Neuronal stem cell (in vitro differentiated cells): ENCODE measurements at places on chromosomes 6 and 20.

DNA sequence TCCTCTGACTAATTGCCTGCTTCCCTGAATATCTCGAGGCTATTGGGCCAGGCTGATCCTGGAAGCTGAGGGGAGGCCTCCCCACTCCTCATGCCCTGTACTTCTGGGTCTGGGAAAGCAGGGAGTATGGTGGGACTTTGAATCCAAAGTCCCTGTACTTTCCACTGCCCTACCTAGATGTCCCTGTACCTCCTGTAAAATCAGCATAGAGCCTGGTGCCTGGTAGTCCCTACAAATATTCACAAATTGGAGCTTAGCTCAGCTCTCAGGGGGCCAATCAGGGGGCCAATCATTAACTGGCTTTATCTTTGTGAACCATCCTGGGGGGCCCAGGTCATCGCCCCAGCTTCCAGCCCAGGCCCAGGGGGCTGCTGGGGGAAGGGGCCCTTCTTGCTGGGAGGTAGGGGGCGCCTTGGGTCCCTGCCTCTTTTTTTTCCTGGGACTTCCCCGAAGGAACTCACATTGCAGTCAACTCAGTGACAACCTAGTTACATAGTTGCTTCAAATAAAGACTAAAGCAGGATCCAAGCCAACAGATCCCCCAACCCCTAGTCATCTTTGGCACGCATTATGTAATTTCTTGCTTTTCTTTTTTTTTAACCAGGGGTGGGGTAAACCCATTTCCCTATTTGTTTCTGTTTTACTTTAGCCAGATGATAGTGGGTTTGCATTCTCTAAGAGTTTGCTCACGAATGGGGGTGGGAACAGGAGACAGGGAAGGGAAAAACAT lies 6.9 kb upstream of the VEGFA start:
- H3K27ac ChIP-seq: no peak overlapping the region
- peaks cover 27% of the 10 kb centered on the region for H3K4me1 ChIP-seq
- no peaks in the 10 kb centered on the region for H3K36me3 ChIP-seq
- no peak overlapping the region for H3K4me3 ChIP-seq
- H3K27me3 ChIP-seq: peaks cover 79% of the 10 kb centered on the region

DNA sequence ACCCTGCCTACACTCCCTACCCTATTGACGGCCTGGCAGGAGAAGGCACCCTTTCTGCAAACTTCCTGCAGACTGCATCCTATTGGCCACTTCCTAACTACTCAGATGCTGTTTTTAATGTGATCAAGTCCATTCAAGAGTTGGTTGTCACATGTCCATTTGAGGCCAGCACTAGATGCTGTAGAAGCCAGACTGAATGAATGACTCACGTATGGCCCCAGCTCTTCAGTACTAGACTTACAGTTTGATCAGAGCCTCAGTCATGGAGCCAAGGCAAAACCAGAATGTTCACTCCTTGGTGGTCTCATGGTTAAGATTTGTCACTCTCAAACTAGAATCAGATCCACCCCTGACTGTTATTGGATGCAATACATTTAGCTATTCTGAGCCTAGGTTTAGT lies 101.7 kb downstream of the OPRM1 start:
- H3K27ac ChIP-seq: no peak overlapping the region
- H3K36me3 ChIP-seq: no peaks in the 10 kb centered on the region
- DNase-seq: no peak
- no peaks in the 10 kb centered on the region for H3K27me3 ChIP-seq
- H3K4me3 ChIP-seq: no peak overlapping the region
- no peaks in the 10 kb centered on the region for H3K4me1 ChIP-seq

- H3K27me3 ChIP-seq: no peaks in the 10 kb centered on the region
- DNase-seq: no peak
- H3K36me3 ChIP-seq: no peaks in the 10 kb centered on the region
- H3K4me1 ChIP-seq: no peaks in the 10 kb centered on the region
- H3K4me3 ChIP-seq: no peak overlapping the region
Observed at GRCh38 chr6:121499666-121500065, 64.2 kb downstream of the GJA1 start.

- H3K4me3 ChIP-seq: no peak overlapping the region
- no peaks in the 10 kb centered on the region for H3K4me1 ChIP-seq
- H3K27me3 ChIP-seq: no peaks in the 10 kb centered on the region
- no peak for DNase-seq
- H3K27ac ChIP-seq: no peak overlapping the region
Observed at GRCh38 chr6:19771753-19772336, 65.3 kb upstream of the ID4 start.

GRCh38 chr6:127347178-127347577 lies 3.8 kb upstream of the ECHDC1 start:
- H3K27ac ChIP-seq: no peak overlapping the region
- peaks cover 3% of the 10 kb centered on the region for H3K4me1 ChIP-seq
- no peak overlapping the region for H3K4me3 ChIP-seq
- H3K36me3 ChIP-seq: no peaks in the 10 kb centered on the region
- no peak for DNase-seq
- no peaks in the 10 kb centered on the region for H3K27me3 ChIP-seq

DNA sequence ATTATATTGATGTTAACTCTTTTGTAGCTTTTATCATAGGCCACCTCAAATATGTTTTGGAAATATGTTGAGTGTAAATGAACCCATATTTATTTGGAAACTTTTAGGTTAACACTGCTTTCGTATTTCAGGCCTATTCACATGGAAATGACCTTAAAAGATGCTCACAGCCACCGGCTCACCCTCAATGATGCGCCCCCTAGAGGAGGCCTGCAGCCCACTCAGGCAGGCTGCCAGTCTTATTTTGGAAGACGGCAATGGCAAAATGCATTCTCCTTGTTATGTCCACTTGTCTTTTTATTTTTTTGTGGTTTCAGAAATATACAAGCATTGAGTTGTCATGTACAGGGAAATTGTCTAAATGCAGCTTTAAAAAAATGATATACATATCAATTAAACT lies 869.7 kb downstream of the PHF3 start:
- no peak overlapping the region for H3K4me3 ChIP-seq
- H3K27me3 ChIP-seq: no peaks in the 10 kb centered on the region
- H3K4me1 ChIP-seq: no peaks in the 10 kb centered on the region
- H3K27ac ChIP-seq: no peak overlapping the region

DNA sequence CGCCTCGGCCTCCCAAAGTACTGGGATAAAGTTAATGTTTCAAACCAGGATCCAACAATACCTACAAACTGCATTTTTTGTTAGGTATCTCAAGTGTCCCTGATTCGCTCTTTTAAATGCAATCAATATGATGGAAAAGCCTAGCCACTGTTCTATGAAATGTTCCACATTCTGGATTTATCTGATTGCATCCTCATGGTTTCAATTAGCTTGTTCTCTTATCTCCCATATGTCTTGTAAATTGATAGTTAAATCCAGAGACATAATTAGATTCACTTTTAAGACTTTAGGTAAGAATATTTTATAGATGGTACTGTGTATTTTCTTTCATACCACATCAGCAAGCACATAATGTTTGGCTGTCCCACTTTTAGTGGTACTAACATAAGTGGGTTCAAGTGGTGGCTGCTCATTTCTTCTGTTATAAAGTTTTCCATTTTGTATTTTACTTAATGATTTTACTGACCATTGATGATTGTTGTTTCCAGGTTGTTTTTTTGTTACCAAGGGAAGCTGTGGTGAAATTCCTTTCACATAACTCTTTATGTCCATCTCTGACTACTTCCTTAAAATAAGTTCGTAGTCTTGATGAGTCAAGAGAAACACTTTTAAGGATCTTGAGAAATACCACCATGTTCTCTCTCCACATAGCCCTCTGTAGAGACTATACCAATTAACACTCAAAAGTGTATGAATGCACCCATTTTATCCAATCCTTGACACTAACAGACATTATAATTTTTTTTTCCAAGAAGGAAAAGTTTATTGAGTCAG lies 40.5 kb downstream of the RNGTT start:
- DNase-seq: no peak
- no peaks in the 10 kb centered on the region for H3K27me3 ChIP-seq
- no peak overlapping the region for H3K27ac ChIP-seq

DNA sequence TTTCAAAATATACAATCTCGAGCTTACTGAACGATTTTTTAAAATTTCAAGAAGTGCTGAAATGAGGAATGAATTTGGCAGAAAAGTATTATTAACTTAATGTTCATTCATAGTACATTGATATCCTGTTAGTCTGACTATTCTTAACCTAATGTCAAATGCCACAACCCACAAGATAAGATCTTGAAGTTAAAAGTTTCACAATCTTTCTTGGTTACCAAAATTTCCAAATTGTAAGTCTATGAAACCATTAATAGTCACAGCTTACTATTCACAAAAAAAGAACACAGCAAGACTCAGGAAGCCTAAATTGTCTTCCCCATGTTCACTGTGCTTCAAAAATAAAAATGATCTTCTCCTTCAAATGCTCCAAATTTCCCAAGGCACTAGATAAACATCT lies 71.3 kb downstream of the HACE1 start:
- no peak overlapping the region for H3K4me3 ChIP-seq
- no peaks in the 10 kb centered on the region for H3K4me1 ChIP-seq
- H3K27me3 ChIP-seq: no peaks in the 10 kb centered on the region

GRCh38 chr6:134250776-134251175 lies 67.1 kb downstream of the SGK1 start:
- H3K4me3 ChIP-seq: no peak overlapping the region
- no peak for DNase-seq
- no peaks in the 10 kb centered on the region for H3K27me3 ChIP-seq
- H3K4me1 ChIP-seq: no peaks in the 10 kb centered on the region

DNA sequence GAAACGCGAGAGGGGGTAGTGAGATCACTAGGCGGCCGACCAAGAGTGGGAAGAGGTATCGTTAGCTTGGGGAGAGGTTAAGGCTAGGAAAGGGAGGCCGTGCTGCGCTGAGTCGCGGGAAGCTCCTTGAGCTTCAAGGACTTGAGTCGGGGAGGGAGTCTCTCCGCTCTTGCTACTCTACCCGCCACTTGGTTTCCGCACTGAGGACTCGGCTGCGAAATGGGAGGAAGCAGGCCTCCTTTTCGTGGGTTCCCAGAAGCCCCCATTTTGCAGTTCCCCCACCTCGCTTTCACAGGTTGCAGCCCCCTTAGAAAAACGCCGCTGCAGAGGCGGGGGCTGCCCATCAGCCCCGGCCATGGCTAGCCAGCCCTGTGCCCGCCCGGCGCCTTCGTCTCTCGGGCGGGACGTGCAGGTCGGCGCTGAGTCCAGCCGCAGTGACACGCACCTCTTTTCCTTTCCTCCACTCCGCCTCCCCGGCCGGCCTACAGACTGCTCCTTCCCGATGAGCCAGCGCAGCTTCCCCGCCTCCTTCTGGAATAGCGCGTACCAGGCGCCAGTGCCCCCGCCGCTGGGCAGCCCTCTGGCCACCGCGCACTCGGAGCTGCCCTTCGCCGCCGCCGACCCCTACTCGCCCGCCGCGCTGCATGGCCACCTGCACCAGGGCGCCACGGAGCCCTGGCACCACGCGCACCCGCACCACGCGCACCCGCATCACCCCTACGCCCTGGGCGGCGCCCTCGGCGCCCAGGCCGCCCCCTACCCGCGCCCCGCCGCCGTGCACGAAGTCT lies 4.9 kb downstream of the VGLL2 start:
- peaks cover 98% of the 10 kb centered on the region for H3K27me3 ChIP-seq
- H3K4me1 ChIP-seq: peaks cover 10% of the 10 kb centered on the region
- peak overlapping the region; percentile 75 for H3K4me3 ChIP-seq

DNA sequence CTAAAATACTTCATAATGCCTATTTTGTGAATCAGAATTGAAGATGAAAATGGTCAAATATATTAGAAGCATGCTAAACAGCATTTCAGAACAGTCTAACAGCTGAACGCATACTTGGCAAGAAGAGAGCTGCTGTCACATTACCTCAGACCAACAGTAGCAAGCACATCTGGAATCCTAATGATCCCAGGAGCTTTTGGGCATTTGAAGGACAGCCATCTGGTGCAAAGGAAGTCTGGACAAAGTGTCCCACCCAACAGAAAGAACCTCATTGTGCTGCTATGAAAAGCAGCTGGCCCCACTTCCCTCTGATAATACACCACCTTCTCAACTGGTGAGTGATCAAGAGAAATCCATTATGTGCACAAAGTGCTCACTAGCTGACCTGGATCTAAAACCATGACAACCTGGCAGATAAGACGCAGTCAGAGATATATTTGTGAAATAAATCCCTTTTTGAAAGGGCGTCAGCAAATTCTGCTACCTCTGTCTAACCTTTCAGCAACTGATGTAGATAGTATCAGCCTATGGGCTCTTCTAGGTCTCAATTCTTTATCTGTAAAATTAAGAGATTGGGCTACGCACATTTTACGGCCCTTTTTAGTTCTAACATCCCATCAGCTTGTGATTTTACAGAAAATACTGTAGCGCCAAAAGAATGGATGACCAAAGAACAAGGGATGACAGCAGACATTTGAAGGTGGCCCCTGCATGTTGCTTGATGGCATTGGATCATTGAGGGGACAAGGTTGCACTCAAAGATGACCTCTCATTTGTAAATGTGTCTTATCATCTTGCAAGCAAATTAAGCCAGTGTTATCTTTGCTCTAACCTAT lies 78.7 kb downstream of the SGK1 start:
- DNase-seq: no peak
- H3K4me1 ChIP-seq: no peaks in the 10 kb centered on the region
- H3K36me3 ChIP-seq: no peaks in the 10 kb centered on the region
- H3K4me3 ChIP-seq: no peak overlapping the region
- H3K27ac ChIP-seq: no peak overlapping the region

- H3K27ac ChIP-seq: no peak overlapping the region
- H3K36me3 ChIP-seq: no peaks in the 10 kb centered on the region
- DNase-seq: no peak
Observed at GRCh38 chr6:12884983-12885382, 168.4 kb downstream of the PHACTR1 start.

DNA sequence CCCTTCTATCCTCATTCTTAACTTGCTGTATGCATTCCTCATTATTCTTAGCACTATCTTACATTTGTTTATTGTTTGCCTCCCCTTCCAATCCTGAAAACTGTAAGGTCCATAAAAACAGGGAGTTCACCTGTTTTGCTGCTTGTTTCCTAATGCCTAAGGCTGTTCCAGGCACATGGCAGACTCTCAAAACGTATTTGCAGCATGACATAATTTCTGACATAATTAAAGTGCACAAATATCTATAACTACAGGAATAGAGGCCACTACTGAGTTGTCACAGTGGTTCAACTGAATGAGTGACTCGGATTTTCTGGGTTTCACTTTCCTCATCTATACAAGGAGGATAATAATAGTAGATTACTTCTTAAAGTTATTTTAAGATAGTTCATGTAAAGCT lies 83.0 kb downstream of the HFE start:
- H3K4me1 ChIP-seq: no peaks in the 10 kb centered on the region
- H3K36me3 ChIP-seq: no peaks in the 10 kb centered on the region
- H3K27ac ChIP-seq: no peak overlapping the region
- no peak overlapping the region for H3K4me3 ChIP-seq

GRCh38 chr6:129920103-129920798 lies 59.1 kb upstream of the TMEM244 start:
- DNase-seq: no peak
- H3K4me3 ChIP-seq: no peak overlapping the region
- no peaks in the 10 kb centered on the region for H3K4me1 ChIP-seq
- H3K36me3 ChIP-seq: no peaks in the 10 kb centered on the region
- H3K27me3 ChIP-seq: no peaks in the 10 kb centered on the region
- H3K27ac ChIP-seq: no peak overlapping the region

- H3K36me3 ChIP-seq: no peaks in the 10 kb centered on the region
- H3K4me1 ChIP-seq: no peaks in the 10 kb centered on the region
- H3K4me3 ChIP-seq: no peak overlapping the region
- no peaks in the 10 kb centered on the region for H3K27me3 ChIP-seq
Observed at GRCh38 chr6:155832596-155832995, 377.0 kb upstream of the NOX3 start.

GRCh38 chr6:34360556-34360955 lies 31.9 kb downstream of the NUDT3 start:
- no peak overlapping the region for H3K27ac ChIP-seq
- H3K27me3 ChIP-seq: no peaks in the 10 kb centered on the region
- no peaks in the 10 kb centered on the region for H3K4me1 ChIP-seq
- DNase-seq: no peak

- no peaks in the 10 kb centered on the region for H3K27me3 ChIP-seq
- no peaks in the 10 kb centered on the region for H3K36me3 ChIP-seq
- no peak overlapping the region for H3K4me3 ChIP-seq
- H3K27ac ChIP-seq: no peak overlapping the region
- peaks cover 1% of the 10 kb centered on the region for H3K4me1 ChIP-seq
Observed at GRCh38 chr20:9374072-9374471, 140.3 kb upstream of the LAMP5 start.
